ENCODE measurements at places on chromosomes 1 and 21. TPM values are rescaled to one million over a fixed set of nuclear protein-coding genes. Genes with fewer than 3 reads are reported as not detected.

DNA sequence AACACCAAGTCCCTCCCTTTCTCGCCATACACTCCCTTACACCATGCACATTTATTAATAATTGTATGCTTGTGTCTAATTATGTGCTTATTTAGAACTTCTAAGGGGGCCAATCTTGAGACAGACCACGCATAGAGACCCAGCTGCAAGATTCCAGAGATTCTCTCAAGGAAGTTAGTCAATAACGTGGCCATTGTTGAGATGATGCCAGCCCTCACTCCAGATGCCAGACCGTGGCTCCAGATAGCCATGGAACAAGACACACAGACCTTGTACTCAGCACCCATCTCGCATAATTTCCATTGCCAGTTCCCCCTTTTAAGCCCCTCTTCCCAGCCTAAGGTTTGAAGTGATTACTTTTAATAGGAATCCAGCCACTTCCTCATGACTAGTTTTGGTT is 62.4 kb downstream of the DIRAS3 start:
- no peak for DNase-seq

- no peak for DNase-seq
These were observed 15.0 kb upstream of the ATP1B1 start for GRCh38 chr1:169091480-169091941.

GRCh38 chr1:40818264-40818961 is 34.8 kb downstream of the KCNQ4 start:
- peak; percentile 60 for DNase-seq

ATAD3C gene
- total RNA-seq, result 2.0 TPM

GRCh38 chr1:62304975-62305374 is 14.3 kb downstream of the KANK4 start:
- DNase-seq, result no peak

GRCh38 chr1:185585770-185586169 is 148.4 kb upstream of the HMCN1 start:
- no peak for DNase-seq

GRCh38 chr1:246081856-246082668 is 425.0 kb downstream of the SMYD3 start:
- DNase-seq, result no peak

DNA sequence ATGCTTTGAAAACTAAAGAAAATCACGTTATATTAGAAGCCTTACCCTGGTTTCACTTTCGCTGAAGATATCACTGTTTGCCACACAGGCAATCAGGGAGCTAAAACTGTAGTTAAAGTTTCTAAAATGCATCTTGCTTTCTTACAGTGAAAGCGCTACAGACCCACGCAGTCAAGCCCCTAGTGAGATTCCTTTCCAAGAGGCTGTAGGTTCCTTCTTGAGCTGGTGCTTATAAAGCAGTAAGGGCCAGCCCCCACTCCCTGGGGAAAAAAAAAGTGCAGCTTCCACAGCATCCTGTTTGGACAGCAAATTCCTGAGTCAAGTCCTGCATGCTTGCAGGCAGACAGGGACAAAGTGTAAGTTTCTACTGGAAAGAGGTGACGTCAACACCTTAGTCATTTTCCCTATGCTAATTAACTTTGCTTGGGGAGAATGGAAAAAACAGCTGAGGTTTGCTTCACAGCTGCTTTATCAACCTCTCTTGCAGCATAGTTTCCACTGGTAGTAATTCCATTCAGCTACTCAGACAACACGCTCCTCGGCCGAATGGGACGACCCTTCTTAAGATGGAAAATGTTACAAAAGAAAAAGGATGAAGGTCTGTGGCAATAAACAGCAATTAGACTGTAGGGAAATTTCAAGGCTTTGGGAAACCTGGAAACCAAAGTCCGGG is 14.7 kb upstream of the KCNE1 start:
- no peak for DNase-seq

GRCh38 chr1:25577134-25577920 is 33.9 kb downstream of the LDLRAP1 start:
- DNase-seq, result no peak

DNA sequence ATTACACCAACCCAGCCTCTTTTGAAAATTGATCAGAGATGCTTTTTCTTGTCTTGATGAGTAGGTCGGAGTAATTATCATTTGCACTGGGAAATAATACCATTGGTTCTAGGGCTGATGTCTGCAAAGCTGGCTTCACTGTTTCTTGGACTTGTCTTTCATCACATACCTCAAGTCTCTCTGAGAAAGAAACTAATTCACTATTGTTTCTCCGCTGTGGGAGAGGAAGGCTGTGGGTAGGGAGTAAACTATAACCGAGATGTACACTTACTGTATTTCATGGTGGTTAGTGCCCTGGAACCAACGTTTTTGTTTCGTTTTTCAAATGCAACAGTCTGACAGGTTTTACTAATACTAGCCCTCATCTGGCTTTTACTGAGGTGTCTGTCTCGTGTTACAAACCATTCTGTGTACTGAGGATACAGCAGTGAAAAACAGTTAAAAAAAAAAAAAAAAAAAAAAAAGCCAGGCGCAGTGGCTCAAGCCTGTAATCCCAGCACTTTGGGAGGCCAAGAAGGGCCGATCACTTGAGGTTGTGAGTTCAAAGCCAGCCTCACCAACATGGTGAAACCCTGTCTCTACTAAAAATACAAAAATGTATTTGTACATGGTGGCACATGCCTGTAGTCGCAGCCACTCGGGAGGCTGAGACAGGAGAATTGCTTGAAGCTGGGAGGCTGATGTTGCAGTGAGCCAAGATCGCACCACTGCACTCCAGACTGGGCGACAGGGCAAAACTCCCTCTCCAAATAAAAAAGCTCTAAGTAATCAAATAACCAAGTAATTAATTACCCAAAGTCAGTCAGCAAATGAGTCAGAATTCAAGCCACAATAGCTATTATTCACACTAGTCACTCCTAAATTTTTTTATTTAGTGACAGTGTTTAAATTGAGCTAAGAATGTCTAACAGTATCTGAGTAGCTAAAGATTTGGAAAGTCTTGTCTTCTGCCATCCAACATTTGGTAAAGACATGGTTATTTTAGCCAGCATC is 23.3 kb downstream of the TOMM20 start:
- no peak for DNase-seq

SGIP1 gene
- total RNA-seq, result 2.1 TPM

DNA sequence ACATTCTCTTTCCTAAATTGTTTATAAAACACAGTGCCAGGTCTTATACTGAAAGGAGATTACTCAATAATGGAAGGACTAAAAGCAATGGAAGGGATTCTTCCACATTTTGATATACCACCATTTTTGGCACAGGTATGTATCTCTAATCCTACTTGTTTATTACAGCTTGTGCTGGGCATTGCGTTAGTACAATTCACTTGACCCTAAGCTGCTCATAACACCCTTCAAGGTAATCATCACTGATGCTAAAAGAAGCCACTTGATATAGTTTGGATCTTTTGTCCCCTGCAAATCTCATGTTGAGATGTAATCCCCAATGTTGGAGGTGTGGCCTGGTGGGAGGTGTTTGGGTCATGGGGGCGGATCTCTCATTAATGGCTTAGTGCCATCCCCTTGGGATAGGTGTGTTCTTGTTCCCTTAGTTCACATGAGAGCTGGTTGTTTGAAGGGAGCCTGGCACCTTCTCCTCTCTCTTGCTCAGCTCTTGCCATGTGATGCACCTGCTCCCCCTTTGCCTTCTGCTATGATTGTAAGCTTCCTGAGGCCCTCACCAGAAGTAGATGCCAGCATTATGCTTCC is 71.1 kb downstream of the NIBAN1 start:
- no peak for DNase-seq

GRCh38 chr1:174841747-174842146 is 158.0 kb upstream of the CACYBP start:
- DNase-seq, result no peak

RAB3B gene
- 37.3 TPM for total RNA-seq

- DNase-seq, result no peak
These were observed 195.6 kb downstream of the ZNF326 start for GRCh38 chr1:90190523-90190922.

DNA sequence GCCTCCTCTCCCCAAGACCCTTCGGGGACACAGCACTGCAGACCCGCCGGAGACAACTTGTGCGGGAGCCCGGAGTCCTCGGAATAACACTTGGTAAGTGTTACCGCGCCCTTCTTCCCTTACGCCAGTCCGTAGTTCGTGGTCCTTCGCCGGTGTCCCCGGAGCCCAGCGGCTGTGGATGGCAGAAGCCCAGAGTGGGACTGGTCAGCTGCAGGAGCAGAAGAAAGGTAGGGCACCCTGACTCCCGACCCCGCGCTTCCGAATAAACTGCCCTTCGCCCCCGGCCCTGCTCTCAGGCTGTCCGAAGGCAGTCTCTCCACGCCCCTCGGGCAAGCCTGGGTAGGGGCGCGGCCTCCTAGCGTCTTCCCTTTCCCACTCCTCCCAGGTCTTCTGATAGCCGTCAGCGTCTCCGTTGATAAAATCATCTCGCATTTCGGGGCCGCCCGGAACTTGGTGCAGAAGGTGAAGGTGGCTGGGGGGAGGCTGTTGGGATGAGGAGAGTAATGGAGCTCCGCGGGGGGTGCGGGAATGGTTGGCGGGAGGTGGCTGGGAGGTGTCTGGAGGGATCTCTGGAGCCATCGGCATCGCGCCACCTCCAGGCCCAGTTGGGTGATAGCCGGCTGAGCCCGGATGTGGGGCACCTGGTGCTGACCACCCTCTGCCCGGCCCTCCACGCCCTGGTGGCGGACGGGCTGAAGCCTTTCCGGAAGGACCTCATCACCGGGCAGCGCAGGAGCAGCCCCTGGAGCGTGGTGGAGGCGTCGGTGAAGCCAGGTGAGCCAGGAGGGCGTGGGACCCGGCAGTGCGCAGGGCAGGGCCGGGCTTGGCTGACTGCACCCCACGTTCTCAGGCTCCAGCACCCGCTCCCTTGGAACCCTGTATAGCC is 4.3 kb downstream of the RUSC1 start:
- peak; percentile 91 for DNase-seq

- DNase-seq, result no peak
These were observed 107.5 kb downstream of the HIVEP3 start for GRCh38 chr1:41811051-41811795.

GRCh38 chr1:81880781-81881180 is 80.0 kb downstream of the ADGRL2 start:
- DNase-seq, result no peak

GRCh38 chr1:172360985-172361384 is 59.5 kb upstream of the C1orf105 start:
- DNase-seq, result no peak

- DNase-seq, result no peak
These were observed 95.6 kb downstream of the CD58 start for GRCh38 chr1:116474921-116475849.

PTBP2 gene
- 61.7 TPM for total RNA-seq

DNA sequence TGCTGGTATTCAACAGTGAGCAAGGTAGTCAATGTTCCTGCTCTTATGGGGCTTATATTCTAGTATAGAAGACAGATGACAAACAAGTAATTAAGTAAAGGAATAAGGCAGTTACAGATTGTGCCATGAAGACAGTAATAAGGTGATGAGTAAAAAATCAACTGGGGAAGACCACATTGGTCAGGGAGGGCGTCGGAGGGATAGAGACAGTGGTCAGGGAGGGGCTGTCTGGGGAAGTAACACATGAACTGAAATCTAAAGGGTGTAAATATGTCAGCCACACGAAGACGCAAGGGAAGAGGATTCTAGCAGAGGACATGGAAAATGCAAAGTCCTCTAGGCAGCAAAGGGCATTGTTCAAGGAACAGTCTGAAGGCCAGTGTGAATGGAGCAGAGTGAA is 10.1 kb downstream of the IL12RB2 start:
- no peak for DNase-seq

- DNase-seq, result no peak
These were observed 108.4 kb upstream of the TNR start for GRCh38 chr1:175851749-175852148.

DNA sequence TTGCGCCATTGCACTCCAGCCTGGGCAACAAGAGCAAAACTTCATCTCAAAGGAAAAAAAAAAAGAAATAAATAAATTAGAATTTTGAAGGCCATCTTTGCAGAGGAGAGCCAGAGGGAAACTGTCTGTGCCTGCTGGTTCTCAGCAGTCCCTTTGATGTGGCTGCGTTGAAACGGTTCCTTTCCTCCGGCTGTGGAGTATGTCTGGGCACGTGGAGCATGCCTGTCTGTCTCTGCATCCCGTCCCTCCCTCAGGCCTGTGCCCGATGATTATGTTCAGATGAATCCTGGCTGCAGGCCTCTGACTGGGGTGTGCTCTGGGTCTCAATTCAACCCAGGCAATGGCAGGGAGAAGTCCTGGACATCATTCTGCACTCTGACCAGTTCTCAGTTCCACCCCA is 33.4 kb downstream of the KIAA1614 start:
- DNase-seq, result no peak

- DNase-seq, result no peak
These were observed 7.6 kb downstream of the SLC19A2 start for GRCh38 chr1:169478094-169478672.

- DNase-seq, result no peak
These were observed 105.3 kb downstream of the PTGS2 start for GRCh38 chr1:186574926-186575325.

DNA sequence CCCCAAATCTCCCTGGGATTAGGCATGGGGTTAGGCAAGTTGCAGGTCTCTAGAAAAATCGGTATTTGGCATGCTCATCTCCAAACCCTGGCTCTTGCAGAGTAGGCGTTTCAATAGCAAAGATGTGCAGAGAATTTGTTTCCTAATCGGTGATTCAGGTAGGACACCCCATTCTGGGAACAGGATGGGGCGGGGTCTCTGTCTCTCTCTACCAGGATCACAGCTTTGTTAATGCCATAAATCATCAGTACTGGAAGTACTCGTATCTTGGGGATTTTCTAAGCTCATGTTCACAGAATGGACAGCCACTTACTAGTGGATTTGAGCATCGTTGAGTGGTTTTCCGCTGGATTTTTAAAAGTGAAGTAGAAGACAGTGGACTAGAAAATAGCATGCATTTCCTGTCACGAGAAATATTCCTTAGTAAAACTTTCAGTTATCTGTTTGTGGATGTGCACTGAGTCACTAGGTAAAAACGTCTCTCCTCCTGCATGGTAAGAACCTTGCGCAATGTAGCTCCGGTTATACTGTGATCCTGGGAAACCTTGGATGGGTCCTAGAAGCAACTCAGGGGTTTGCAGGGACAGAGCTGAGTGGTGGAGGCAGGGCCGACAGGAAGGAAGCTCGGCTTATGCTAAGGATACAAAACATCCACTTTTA is 5.1 kb downstream of the TMEM51 start:
- no peak for DNase-seq

SYTL1 gene
- 6.4 TPM for total RNA-seq

DNA sequence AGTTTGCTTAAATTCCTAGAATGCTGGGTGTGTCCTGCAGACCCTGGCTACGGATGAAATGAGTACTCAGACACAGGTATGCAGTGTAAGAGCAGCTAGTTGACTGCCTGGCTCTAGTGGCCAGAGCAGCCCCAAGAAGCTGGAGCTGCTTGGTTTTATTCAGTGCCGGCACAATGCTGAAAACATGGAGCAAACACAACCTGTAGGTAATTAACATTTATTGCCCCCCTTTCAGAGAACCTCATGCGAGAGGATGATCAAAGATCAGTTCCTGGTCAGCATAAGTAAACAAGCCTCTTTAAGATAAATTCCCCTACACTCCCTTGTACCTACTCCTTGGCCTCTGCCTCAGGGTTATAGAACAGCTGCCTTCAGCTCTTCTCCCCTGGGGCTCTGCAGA is 43.2 kb downstream of the MRPS6 start:
- no peak for DNase-seq

All from H1 (cell line).